ENCODE measurements at places on chromosomes 6 and 20.
A peak's percentile ranks its signal among the peaks of the same experiment; 100 is the strongest.

DNA sequence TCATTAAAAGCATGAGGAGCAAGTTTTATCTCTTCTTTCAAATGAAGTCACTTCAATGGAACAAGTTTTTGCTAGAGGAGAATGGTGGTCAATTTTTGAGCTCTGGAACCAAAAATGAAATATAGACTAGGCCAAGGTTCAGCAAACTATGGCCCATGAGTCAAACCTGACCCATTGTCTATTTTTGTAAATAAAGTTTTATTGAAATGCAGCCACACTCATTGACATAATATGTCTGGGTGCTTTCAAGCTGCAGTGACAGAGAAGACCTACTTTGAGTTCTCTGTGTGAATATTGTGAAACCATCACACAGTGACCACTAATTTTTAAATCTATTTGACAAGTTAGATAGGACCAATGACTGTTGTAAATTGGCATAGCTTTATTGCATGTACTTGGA, 13.4 kb downstream of the RAE1 start:
- no peak for DNase-seq

DNA sequence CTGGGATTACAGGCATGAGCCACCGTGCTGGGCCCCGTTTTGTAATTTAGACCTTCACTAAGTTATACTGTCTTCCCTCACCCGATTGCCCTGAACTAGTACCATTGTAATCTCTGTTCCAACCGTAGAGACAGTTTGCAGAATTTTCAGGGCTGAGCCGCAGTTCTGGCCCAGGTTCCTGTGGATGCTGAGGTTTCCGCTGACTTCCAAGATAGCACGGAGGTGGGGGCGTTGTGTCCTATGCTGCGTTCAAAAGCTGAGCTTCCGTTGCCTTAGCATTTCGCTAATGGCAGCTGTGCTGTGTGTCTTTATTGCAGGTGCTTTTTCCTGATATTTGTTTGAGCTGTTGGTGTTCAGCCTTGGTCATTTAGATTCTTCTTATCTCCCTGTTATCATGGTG, 137.0 kb downstream of the SOX4 start:
- DNase-seq, result no peak

DNA sequence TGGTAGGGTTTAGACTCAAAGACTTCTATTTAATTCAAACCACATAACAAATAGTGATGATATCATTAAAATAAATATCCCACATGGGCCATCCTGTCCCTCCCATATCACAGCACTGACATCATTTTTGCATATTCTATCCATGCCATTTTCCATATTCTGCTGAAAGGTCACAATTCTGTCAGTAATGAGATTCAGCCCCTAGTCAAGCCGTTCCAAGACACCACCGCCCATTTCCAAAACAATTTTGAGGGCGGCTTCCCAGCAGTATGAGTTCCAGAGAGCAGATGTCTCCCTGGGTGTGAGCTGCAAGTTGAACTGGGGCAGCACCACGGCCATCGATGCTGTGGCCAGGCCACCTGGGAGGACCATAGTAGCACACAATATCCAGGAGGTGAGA, 65.1 kb upstream of the PLEKHG1 start:
- DNase-seq, result no peak

DNA sequence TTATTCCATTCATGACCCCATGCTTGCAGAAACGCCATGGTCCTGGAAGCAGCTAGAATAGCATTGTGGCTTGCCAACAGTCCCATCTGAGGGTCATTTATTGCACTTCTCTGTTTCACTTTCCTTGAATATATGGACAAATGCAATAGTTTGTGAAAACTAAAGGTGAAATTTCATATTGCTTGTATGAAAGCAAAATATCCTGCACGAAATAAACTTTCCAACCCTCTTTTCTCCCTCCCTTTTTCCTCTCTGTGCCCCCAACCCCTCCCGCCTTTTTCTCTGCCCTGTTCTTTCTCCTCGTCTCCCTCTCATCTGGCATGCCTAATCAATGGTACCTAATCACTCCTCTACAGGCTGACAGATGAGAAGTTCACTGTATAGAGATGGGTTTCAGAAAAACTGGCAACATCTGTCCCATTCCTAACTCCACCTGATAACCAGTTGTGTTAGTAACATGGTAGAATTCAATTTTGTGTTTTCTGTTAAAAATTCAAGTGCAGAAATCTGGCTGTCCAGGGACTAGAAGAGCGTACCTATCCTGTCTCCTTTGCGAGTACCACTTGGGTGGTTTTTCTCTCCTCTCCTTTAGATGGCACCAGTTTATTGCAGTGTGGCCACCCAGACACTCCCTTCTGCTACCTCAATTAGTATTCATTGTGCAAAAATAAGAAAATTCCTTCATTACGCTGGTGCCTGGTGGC, 198.6 kb downstream of the FOXA2 start:
- no peak for DNase-seq

DNA sequence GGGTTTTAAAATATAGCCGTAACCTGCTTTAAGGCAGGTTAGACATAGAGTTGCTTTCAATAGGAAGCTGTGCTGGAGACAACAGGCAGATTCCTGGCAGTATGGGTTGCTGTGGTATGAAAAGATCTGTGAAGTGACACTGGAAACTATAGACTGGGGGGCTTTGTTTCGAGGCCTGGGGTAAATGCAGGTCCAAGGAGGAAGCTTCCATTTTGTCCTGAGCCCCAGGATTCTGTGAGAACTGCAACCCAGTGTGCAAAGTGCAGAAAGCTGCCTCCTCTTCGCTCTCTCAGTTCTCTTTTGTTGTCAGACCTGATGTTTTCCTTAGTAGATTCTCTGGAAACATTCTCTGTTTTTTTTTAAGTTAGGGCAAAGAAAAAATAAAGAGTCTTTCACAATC, 86.9 kb downstream of the LYRM4 start:
- no peak for DNase-seq

- no peak for DNase-seq
These were observed 9.9 kb downstream of the KIAA1755 start for GRCh38 chr20:38250609-38251008.

- peak; percentile 76 for DNase-seq
These were observed 111.4 kb upstream of the ARMC2 start for GRCh38 chr6:108736832-108737231.

GRCh38 chr6:18126121-18126520, 3.6 kb upstream of the NHLRC1 start:
- no peak for DNase-seq

DNA sequence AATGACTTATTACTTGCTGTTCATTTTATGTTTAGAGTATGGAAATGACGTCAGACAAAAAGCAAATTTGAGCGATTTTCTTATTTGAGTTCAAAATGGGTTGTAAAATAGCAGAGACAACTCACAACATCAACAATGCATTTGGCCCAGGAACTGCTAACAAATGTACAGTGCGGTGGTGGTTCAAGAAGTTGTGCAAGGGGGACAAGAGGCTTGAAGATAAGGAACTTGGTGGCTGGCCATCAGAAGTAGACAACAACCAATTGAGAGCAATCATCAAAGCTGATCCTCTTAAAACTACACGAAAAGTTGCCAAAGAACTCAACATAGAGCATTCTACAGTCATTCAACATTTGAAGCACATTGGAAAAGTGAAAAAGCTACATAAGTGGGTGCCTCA, 43.8 kb downstream of the REV3L start:
- DNase-seq, result no peak

DNA sequence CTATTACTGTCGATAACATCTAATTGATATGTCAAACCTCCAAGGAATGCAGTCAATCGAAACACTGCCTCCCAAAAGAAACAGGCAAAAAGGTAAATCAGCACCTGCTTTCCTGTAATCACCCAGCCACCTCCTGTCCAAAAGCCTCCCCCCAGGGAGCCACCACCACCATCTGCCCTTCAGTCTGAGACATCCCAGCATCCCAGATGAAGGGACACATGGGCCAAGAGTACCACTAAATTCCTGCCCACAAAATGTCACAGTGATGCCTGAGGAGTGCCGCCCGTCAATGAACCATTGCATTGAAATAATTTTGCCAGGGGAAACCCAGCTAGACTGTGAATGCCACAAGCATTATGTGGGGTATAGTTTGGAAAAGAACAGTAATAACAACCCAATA, 401.7 kb downstream of the ZFAND3 start:
- no peak for DNase-seq

- DNase-seq, result no peak
These were observed 199.2 kb upstream of the HTR1E start for GRCh38 chr6:86738078-86738477.

- peak; percentile 26 for DNase-seq
These were observed 5.6 kb downstream of the TAGAP start for GRCh38 chr6:159038914-159039884.

DNA sequence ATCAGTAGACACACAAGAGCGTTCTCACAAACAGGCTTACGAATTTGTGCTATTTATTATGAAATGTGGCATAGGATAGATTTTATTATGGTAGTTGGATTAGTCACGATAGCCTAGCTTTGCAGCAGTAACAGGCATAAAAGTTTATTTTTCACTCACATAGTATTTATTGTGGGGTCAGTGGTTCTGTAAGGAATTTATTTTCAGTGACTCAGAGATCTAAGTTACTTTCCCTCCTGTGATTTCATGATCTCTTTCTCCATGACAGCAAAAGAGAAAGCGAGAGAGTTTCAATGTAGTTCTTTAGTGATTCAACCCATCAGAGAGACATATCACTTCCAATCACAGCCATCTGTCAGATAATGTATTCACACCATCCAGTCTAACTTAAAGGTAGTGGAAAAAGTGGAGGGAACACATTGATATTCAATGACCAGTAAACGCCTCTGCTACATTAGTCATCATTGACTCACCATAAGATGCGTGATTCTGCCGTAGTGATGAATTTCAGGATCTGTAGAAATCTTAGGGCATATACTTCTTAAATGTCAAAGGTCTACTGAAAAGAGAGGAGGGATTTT, 605.5 kb downstream of the HDGFL1 start:
- peak; percentile 96 for DNase-seq

- DNase-seq, result no peak
These were observed 11.4 kb downstream of the HLA-E start for GRCh38 chr6:30500421-30501355.

- peak; percentile 59 for DNase-seq
These were observed 40.1 kb upstream of the PTCHD4 start for GRCh38 chr6:48151142-48151541.

DNA sequence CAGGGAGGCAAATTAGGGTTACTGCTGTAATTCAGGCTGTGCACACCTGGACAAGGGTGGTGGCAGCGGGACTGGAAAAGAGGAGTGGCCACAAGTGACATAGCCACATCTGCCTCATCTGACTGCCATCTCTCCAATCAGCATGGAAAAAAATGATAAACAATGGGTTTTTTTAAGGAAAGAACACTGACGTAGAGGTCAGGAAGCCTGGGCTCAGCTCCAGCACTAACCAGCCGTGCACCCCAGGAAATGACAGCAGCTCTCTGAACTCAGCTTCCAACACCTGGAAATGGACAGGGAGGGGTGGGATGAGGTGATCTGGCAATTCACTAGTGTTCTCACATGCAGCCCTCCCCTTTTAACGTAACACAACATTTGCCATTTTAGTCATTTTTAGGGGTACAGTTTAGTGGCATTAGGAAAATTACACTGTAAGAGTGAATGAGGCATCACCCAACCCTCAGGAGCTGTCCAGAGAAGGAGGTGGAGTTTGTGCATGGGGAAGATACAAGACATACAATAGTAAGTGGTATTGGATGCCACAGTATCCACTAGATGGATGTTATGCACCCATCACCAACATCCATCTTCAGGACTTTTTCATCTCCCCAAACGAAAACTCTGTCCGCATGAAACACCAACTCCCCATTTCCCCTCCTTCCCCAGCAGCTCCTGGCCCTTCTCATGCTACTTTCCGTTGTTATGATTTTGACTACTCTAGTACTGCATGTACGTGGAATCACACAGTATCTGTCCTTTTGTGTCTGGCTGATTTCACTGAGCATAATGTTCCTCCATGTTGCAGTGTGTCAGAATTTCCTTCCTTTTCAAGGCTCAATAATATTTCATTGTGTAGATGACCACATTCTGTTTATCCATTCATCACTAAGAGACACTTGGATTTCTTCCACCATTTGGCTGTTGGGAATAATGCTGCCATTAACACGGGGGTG, 215.5 kb upstream of the ECI2 start:
- no peak for DNase-seq

GRCh38 chr20:61370841-61371303, 118.8 kb downstream of the CDH4 start:
- DNase-seq, result no peak

DNA sequence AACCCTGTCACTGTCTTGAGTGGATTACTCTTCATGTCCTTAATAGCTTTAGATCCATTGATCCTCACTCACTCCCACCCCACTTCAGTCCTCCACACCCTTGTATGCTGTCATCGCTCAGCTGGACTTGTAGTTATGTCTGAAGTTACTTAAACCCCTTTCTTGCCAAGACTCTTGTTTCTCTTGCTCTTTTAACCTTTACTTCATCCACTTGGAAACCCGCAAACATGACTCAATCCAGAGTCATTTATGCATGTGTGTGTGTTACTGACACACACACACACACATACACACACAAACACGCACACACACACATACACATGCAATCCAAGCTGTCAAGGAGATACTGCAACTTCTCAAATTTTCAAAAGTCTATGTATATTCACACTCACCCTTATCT, 341.8 kb downstream of the SYNE1 start:
- peak; percentile 97 for DNase-seq

- no peak for DNase-seq
These were observed 39.3 kb downstream of the PTK7 start for GRCh38 chr6:43115365-43115764.

DNA sequence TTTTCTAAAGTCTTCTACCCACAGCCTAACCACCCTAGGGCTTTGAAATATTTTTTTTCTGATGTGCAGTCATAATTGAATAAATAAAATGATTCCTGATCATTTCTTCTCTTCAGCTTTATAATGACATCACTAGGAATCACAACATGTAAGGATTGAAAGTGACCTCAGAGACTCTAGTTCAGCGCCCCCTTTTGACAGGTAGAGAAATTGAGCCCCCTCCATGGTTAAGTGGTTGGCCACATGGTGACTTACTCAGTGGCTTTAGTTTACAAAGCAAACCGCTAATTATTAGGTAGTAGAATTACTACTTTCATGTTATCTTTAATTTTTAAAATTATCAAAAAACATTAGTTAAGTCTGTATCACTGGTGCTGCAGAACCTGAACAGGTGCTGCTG, 13.3 kb upstream of the SLC2A12 start:
- DNase-seq, result no peak

DNA sequence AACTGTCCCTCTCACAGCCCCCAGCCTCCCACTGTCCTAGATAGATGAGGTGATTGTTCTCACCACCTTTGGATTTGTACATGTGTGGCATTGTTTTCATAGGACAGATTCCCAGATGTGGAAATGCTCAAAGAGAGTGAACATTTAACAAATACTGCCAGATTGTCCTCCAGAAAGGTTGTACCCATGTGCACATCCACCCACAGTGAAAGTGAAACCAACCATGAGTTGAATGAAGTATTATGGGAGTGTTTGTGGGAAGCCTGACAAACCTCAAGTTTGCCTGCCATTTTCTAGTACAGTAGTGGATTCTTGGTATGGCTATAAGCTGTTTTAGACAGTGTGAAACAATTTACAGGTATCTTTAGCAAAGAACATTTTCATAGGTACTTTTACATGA, 42.7 kb downstream of the ANKRD6 start:
- DNase-seq, result peak; percentile 4

- DNase-seq, result no peak
These were observed 310.1 kb downstream of the UTRN start for GRCh38 chr6:144595266-144595665.

Measured in skeletal muscle cell (primary cell).